ENCODE measurements at places on chromosomes 12 and 14.

GRCh38 chr14:98368221-98368620 lies 903.8 kb downstream of the BCL11B start:
- no peak for DNase-seq

- DNase-seq: no peak
These were observed 7.6 kb upstream of the RTL1 start for GRCh38 chr14:100910888-100911664.

- no peak for DNase-seq
These were observed 26.0 kb downstream of the SH2B3 start for GRCh38 chr12:111431772-111432171.

DNA sequence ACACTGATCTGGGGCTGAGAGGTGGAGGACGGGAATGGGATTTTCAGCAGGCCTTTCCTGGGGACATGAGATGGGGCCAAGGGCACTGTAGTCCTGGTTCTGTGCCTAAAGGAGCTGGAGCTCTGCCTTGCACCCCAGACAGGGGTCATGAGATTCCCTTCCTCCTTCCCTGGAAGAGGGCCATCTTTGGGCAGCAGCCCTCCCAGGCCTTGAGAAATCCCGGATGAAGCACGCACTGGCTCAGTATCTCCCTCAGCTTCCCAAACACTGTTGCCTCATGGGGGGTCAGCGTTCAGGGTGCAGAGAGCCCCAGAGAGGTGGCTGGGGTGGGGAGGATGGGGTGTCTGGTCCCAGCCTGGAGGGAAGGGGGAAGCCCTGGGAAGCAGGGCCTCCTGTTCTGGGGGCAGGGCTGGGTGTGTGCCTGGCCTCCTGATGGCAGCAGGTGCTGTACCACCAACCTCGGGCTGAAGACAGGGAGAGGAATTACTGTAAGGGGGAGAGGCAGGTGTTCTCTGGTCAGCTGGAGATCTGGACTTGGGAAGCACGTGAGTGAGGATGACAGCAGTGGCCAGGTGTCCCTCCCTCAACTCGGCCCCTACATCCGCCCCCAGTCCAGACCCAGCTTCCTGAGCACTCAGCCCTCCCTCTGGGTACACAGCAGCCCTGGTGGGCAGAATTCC lies 8.4 kb upstream of the NR4A1 start:
- peak; percentile 62 for DNase-seq

- peak; percentile 5 for DNase-seq
These were observed 28.9 kb downstream of the BCL11B start for GRCh38 chr14:99242816-99243721.

DNA sequence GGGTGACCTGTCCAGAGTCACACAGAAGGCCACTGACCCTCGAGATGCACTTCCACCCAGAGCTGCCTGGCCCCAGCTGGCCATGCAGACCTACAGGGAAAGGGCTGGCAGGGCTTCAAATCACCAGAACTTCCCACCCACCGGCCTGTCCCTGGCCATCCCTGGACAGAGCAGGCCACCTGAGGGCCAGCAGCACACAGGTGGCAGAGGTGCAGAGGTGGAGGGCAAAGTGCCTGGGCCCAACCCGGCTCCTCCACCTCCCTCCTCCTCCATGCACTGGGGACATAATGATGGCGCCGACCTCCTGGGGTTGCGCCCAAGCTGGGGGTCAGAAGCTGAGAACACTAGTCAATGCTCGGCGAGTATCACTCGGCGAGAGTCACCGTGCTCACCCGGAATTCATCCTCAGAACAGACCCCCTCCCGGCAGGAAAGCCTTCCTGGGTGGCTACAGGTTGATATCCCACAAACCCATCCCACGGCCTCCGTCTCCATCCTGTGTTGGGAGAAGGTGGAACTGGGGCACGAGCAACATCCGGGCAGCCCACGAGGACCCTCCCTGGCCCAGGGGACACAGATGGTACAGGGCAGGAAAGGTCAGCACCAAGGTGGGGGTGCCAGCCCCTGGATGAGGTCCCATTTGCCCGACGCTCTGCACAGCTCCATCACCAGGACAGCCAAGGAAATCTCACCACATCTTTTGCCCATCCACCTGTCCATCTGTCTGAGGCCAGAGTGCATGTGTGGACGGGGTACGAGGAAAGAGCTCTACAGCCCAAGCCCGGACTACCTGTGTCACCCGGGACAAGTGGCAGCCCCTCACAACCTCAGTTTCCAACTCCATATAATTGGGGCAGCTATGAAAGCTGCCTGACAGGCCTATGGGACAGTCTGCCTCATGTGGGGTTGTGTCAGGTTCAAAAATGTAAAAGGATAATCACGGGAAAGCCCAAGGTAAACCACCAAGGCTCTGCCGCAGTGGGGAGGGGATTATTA lies 10.8 kb downstream of the BEGAIN start:
- no peak for DNase-seq

- DNase-seq: no peak
These were observed 1.5 kb downstream of the BCL2L14 start for GRCh38 chr12:12072064-12072760.

DNA sequence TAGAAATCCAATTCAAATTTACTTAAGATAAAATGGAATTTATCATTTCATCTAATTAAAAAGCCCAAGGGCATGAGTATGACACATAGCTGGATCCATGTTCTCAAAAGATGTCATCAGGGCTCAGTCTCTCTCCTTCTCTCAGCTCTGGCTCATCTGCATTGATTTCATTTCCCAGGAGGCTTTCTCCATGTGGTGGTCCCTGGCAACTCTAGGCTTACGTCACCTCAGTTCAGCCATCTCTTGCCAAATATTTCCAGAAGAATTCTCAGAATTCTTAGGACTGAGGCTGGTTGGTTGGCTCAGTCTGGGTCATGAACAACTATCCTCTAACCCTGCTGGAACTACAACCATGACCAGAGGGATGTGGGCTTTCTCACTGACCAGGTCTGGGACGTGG lies 65.3 kb downstream of the FOS start:
- no peak for DNase-seq

GRCh38 chr14:85529803-85530574 lies at the start of gene FLRT2:
Gene FLRT2 (plus strand): TSS chr14:85530144. CDS start chr14:85621515, 91,371 bp downstream.
- DNase-seq: no peak

DNA sequence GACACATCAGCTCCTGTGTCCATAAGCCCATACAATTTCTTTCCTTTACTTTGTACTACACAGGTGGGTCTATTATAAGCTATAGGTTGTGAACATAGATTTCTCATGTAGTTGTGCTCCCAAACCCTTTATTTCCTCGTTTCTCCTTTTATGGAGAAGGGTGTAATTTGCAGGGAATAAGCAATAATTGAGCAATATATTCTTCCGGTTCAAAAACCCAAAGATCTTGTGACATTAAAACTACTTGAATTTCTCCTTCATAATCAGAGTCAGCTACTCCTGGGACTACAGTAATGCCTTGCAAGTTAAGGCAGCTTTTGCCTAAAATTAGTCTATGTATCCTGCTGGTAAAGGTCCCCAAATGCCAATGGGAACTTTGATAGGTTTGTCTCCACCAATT lies 19.1 kb upstream of the MAPKAPK5 start:
- no peak for DNase-seq

GRCh38 chr12:102824218-102824835 lies 92.7 kb downstream of the PAH start:
- no peak for DNase-seq

- no peak for DNase-seq
These were observed 1194.7 kb downstream of the GALC start for GRCh38 chr14:86798330-86798729.

- DNase-seq: peak; percentile 55
These were observed 61.0 kb downstream of the NIN start for GRCh38 chr14:50769863-50770500.

GRCh38 chr14:104554608-104555429 lies 24.7 kb upstream of the C14orf180 start:
- no peak for DNase-seq

- DNase-seq: peak; percentile 43
These were observed 26.6 kb upstream of the LTA4H start for GRCh38 chr12:96061864-96062453.

- DNase-seq: no peak
These were observed 3.0 kb upstream of the KRT3 start for GRCh38 chr12:52798671-52799504.

DNA sequence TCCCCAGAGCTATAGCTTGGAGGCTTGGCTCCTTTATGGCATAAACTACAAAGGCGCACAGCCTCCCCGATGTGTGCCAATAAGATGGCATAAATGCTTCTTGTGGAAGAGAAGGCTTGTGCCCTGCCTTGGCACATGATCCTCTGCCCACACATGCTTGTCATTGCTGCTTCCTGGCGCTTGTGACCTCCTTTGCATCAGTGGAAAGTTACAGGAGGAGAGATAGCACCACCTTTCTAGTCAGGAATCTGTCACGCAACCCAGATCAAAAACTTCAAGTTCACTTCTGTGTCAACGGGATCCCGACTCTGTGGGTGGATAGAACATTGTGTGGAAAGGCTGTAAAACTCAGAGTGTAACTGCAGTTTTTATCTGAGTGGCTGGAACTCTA lies 183.8 kb upstream of the HIF1A start:
- DNase-seq: no peak

DNA sequence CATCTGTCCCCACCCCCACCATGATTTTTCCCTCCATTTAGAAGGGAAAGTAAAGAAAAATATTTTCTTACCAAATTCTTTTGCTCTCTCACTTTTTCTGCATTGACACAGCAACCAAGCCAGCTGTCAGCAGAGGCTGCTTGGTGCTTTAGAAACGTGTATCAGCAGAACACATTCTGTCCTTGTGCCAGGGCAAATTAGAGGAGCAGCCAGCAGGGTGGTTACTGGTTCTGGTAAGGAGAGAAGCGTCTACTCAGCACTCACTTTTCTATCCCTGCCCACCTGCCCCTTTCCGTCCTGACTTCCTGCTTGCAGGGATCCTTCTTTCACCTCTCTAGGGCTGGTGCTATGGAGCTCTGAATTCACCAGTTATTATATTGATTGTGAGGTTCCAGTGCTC lies 327.5 kb upstream of the PDE3A start:
- no peak for DNase-seq

- DNase-seq: no peak
These were observed 116.4 kb downstream of the PRICKLE1 start for GRCh38 chr12:42473130-42473529.

- DNase-seq: no peak
These were observed 32.8 kb upstream of the KLHL42 start for GRCh38 chr12:27747111-27747820.

GRCh38 chr14:51925980-51926379 lies 63.4 kb upstream of the RTRAF start:
- no peak for DNase-seq

- no peak for DNase-seq
These were observed 58.9 kb upstream of the PLEKHG3 start for GRCh38 chr14:64645220-64645892.

GRCh38 chr12:108629824-108630476 lies 3.7 kb downstream of the SELPLG start:
- no peak for DNase-seq

DNA sequence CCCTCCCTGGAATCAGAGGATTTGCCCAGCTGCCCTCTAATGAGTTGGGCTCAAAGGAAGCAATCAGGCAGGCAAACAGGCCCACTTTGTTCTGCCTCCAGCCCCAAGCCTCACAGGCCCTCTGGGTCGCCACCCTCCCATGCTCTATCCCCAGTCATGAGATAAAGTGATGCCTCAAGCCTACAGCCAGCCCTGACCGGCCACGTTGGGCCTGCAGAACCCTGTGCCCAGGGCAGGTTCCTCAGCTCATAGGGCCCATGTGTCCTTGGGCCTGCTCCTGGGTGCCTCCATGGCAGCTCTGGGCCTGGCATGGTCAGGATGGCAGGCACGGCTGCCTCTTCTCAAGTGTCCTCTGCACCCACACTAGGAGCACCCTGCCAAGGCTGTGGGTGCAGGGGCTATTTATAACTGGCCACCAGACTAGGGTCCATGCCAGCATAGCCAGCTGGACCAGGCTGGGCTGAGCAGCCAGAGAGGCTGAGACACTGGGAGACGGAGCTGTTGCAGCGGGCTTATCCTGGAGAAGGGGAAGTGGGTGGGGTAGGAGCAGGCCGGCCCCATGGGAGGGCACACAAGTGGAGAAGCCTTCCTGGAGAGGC lies 20.2 kb downstream of the HDAC7 start:
- DNase-seq: no peak

DNA sequence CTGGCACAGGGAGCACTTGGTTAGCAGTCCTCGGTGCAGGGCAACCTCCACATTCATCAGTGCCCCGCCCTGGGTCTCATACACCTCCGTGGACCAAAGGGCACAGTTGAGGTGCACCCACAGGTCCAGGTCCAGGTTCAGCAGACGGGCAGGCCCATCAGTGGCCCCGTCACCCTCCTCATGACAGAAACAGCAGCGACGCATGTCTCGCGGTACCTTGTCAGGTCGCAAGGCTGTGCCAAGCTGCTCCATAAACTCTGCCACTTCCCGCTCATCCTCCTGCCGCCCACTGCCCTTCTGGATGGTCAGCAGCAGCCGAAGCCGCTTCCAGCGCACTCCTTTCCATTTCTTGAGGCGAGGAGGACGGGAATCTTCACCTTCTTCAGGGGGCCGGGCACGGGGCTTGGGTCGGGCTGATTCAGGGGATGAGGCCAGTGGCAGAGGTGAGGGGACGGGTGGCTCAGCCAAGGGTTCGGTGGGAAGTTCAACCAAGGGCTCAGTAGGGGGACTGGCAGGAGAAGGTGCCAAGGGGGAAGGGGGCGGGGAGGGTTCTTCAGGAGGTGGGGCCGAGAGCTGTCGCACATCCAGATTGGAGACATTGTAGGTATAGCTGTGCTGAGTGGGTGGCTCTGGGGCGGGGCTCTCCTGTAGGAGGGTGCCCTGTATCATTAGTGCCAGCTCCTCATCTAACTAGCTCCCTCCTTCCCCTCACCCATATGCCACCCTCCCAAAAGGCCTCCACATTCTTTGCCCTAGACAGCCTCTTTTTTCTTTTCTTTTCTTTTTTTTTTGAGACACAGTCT lies 8.3 kb upstream of the PRKAG1 start:
- DNase-seq: no peak

GRCh38 chr12:67202678-67203012 lies 66.5 kb upstream of the CAND1 start:
- no peak for DNase-seq

DNA sequence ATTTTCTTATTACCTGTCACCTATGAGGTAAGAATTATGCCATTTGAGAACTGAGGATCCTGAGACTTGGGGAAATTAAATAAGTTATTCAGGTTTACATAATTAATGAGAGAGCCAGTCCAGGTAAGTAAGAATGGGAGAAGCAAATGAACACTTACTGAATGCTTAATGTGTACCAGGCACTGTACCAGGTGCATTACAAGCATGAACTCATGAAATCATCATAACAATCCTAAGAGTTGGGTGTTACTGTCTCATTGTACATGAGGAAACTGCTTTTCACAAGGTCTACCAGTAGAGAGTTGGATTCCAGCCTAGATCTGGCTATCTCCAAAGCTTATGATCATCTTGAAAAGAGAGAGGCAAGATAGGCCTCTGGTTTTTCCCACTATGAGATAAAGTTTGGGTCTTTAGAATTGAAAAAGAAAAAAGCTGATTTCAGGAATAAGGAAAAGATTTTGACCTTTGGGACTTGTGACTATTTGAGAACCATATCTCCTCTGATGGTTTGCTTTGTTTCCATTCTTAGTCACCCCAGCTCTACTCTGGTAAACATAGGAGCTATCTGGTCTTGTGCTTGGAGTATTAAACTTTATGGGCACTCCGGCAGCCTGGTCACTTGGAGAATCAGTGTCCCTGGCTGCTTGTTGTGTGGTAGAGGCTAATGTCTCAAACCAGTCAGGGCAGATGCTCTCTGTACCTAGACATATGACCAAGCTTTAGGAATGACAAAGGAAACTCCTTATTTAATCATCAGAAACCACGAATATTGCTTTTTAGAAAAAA lies 48.0 kb downstream of the PTHLH start:
- DNase-seq: no peak

GRCh38 chr12:94285943-94286582 lies 137.7 kb downstream of the PLXNC1 start:
- DNase-seq: no peak
